Adipocyte (in vitro differentiated cells): ENCODE measurements at places on chromosomes 3 and 15.

GRCh38 chr3:165805946-165806561, 31.2 kb downstream of the BCHE start:
- DNase-seq, result no peak

DNA sequence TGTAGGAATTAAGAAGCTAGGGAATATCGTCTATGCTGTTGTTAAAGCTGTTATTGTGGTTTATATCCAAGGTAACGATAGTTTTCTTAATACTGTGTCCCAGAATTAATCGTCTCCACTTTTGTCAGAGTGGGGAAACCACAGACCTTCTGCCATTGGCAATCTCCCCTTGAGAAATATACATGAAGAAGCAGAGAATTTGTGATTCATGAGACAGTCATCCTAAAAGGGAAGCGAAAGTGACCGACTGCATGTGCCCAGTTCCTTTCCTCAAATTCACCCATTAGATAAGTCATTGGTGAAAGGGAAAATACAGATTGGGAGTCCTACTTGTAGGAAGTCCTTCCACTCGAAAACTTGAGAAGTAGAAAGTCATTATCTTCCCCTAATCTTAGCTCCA, 26.6 kb downstream of the DIPK2A start:
- DNase-seq, result peak; percentile 1

- peak; percentile 55 for DNase-seq
These were observed 24.8 kb upstream of the TRIM59 start for GRCh38 chr3:160474416-160474838.

GRCh38 chr3:142999881-143000280, 1.5 kb upstream of the U2SURP start:
- no peak for DNase-seq

DNA sequence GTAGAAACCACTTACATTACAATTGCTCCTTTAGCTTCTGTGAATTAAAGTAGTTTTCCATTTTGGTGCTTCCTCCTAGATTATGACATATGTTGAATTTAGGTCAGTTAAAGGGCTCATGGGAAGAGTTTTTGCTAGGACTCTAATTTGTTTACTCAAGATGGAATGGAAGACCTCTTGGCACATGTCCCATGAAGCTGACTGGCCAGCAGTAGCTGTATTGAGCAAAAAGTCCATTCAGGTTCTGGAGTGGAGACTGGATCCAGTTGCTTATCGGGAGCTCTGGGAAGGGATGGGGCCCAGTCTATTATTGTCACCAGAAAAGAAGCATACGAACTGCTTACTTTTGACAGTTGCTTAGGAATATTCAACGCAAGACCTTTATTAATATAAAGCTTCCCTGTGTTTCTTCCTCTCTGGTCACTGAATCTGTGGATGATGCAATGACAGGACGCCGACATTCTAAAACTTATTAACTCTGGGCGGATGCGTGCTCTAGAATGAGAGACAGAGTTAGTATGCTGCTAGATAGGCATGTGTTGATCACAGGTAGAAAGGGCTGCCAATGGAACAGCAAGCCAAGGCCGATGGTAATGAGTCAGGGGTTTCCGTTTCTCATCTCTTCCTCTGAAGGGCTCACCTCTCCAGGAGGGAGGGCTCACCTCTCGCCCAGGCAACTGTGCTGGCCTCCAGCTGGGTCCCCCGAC, 155.8 kb downstream of the NR1D2 start:
- DNase-seq, result peak; percentile 40

GRCh38 chr3:115086344-115086743, 60.7 kb downstream of the ZBTB20 start:
- DNase-seq, result no peak

DNA sequence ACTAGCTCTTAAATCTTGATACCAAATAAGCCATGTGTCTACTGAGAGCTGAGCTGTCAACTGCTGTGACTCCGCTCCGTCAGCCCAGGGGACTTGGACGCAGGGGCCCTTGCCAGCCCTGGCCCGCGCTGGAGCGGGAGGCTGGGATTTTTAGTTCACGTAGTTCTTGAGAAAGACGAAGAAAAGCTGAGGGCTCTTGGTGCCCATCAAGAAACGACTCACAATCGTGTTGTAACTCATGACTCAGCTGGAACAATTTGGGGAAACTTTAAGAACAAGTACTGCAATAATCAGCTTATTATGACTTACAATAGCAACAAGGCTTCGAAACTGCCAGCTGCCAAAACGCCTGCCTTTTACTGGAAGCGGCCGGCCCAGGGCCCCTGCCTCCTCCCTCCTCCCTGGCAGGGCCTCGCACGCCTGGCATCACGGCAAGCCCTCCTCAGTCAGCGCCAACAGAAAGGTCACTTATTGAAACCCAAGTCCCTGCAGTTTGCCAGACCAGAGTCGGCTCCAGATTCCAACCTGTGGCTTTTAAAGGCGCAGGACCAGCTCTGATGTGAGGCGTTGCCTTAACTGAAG, 60.3 kb downstream of the RGMA start:
- peak; percentile 93 for DNase-seq

DNA sequence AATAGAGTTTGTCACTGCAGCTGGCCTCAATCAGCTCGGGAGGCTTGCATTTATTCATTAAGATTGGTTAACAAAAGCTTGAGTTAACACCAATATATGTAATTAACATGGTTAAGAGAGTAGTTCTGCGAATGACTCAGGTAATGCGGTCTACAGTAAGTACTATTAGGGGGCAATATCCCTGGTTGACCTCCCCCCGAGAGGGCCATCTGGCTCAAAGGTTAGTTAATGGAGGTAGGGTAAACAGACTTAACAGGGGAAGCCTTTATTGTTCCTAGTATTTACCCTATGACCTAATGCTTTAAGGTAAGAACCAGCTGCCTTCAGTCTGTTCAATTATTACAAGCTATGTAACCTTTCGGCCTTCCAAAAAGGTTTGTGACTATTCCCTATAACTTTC, 403.3 kb upstream of the SGO1 start:
- DNase-seq, result no peak

- DNase-seq, result no peak
These were observed 260.7 kb upstream of the CTNNB1 start for GRCh38 chr3:40938591-40938990.

- no peak for DNase-seq
These were observed 563.5 kb downstream of the OCA2 start for GRCh38 chr15:27535445-27536129.

DNA sequence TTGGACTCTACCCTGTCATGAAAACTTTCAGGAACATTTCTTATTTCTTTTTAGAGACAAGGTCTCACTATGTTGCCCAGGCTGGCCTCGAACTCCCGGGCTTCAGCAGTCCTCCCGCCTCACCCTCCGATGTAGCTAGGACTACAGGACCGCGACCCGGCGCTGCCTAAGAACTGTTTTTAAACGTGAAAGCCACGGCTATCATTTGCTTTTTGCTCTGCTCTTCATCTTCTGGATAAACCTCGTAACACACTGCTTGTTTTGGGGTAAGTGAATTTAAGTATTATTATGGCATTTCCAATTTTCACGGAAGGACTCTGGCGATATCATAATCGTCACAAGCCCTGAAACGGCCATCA, 14.3 kb upstream of the CCNL1 start:
- DNase-seq, result no peak

DNA sequence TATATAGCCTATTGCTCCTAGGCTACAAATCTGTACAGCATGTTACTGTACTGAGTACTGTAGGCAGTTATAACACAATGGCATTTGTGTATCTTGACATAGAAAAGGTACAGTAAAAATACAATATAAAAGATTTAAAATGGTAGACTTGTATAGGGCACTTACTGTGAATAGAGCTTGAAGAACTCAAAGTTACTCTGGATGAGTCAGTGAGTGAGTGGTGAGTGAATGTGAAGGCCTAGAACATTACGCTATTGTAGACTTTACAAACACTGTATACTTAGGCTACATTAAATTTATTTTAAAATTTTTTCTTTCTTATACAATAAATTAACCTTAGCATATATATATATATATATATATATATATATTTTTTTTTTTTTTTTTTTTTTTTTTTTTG, 140.0 kb upstream of the UBE2E1 start:
- no peak for DNase-seq

DNA sequence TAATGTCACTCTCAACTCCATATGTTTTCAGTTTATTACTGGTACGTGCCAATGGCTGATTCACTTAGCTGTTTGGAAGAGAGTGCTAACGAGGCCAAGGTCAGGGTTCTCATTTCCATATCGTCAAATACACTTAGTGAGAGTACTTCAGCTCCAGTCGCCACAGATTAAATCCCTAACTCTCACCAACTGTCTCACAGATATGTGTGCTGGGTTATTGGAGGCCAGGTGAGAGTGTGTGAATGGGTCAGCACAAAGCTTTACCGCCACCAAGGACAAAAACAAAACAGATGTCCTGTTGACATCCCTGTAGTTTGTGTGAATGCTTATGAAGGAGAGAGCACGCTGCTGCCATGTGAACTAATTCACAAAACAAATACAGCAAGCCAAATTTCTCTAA, 133.5 kb upstream of the TBL1XR1 start:
- DNase-seq, result peak; percentile 12

DNA sequence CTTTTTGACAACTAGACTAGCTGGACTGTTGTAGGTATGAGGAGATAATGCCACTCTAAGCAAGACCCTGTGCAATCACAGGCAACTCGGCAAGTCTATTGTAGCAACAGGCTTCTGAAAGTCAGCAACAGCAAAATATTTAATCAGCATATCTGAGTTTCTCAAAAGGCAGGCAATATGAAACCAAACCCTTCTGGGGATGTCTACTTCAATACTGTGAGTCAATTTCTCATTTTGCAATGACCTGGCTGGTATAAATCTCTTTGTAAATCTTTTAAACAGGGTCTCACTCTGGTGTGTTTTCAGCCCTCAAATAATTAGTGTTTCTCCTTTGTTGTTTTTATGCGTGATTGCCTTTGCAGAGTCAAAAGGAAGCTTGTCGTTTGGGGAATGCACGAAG, 1044.5 kb downstream of the NTRK3 start:
- DNase-seq, result peak; percentile 1

- no peak for DNase-seq
These were observed 10.0 kb downstream of the HEXA start for GRCh38 chr15:72365844-72366243.

- DNase-seq, result no peak
These were observed 53.7 kb upstream of the XCR1 start for GRCh38 chr3:46080969-46081345.

DNA sequence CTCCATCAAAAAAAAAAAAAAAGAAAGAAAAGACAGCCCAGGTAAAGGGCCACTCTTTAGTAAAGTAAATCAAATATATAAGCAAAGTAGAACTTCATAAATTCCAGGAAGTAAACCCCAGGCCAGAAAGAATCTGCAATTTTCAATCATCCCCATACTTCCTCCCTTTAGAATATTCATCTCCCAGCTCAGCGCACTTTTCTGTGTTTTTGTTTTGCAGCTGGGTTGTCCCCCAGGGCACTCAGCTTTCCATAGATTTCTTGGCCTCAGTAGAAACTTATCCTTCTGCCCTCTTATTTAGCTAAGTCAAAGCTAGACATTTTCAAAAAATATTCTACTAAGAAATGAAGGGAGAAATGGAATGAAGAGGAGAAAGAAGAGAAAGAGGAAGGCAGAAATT, 24.0 kb upstream of the SPRED1 start:
- no peak for DNase-seq

DNA sequence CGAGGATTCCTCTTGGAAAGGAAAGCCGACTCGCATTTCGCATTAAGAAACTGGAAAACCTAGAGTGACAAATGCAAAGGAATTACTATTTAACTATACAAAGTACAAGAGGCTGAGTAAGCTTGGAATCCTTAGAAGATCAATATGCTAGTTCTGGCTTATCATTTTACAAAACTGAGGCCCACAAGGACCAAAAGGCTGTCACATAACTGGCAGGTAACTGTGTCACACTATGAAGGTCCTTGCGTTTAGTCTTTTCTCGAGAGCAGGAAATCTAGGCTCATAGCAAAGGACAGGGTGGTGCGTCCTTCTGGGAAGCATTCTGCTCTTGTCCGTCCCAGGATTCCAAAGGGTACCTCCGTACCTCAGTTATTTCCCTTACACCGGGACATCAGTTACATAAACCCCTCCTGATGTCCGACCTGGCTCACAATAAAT, 629 bp downstream of the RPL24 start:
- no peak for DNase-seq

GRCh38 chr15:96047255-96047931, 283.1 kb upstream of the NR2F2 start:
- DNase-seq, result peak; percentile 94

GRCh38 chr3:59367150-59367549, 317.3 kb upstream of the CFAP20DC start:
- peak; percentile 3 for DNase-seq

DNA sequence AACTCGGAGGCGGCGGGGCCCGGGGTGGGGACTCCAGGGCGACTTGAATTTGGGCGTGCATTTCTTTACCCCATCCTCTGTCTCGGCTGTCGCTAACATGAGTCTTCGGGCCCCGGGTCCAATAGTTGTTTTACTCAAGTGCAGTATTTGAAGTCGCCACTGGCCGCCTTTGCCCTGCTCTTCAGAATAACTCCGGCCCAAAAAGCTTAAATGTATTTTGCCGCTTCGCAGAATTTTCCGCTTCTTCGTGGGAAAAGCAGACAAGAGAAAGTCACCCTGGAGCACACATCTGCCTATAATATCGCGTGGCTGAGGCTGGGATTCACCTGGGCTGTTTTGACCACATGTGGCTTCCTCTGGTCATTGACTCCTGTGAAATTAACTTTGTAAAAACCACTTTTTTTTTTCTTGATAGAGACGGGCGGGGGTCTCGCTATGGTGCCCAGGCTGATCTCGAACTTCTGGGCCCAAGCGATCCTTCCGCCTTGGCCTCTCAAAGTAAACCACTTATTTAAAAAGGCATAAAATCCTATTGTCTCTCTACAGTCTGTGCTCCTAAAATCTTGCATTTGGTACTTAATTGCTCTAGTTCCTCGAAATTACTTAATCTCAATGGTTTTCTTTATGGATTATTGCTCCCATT, 676 bp downstream of the CNOT10 start:
- no peak for DNase-seq

DNA sequence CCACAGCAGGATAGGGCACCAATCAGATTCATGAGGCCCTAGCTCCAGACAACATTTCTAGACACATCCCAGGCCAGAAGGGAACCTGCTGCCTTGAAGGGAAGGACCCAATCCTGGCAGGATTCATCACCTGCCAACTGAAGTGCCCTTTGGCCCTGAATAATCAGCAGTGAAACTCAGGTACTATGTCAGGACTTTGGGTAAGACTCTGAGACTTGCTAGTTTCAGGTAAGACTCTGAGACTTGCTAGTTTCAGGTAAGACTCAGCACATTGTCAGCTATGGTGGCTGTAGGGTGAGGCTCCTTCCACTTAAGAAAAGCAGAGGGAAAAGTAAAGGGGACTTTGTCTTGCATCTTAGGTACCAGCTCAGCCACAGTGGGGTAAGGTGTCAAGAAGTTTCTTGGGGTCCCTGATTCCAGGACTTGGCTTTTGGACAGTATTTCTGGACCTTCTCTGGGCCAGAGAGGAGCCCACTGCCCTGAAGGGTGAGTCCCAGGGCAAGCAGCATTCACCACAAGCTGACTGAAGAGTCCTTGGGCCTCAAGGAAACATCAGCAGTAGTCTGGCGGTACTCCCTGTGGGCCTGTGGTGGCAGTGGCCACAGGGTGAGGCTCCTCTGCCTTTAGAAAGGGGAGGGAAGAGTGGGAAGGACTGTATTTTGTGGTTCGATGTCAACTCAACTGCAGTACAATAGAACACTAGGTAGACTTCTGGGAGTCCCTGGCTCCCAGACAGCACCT, 13.7 kb upstream of the COL8A1 start:
- DNase-seq, result no peak
